ENCODE measurements at places on chromosomes 6 and 20. TPM values are rescaled to one million over a fixed set of nuclear protein-coding genes. Genes with fewer than 3 reads are reported as not detected.

WASF1 gene
- 5.0 TPM for total RNA-seq

DNA sequence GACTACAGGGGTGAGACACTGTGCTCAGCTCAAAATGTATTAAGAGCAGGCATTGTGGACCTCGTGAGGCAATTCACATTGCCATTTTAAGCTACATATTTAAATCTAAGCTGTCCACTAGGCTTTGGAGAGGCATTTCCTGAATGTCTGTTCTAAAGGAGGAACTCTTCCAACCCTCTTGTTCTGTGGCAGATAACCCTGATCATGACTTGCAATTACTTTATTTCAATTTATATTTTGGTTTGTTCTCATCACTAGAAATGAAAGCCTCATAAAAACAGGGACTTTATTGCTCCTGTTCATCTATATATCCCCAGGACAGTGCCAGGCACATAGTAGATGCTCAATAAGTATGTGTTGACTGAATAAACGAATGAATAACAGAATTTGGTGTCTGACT lies 84.0 kb upstream of the SALL4 start:
- no peak for DNase-seq

MYLK2 gene
- total RNA-seq = not detected

STXBP5 gene
- total RNA-seq = 39.9 TPM

MUC21 gene
- not detected for total RNA-seq

DNA sequence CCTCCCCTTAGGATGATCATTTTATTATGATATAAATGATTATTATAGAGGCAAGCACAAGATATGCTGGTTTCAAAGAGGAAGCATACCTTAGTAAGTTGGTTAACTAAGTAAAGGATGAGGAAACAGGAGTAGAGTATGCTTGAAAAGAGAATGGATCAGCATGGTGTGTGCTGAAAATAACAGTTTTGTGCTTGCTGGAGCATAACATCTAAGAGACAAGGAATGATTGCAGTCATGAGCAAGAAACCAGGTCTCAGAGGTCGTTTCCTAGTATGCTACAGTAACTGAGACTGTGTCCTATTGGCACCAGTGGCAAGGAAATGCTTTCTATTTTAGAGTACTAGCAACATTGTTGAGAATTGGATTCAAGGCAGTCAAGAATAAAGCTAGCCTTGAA lies 34.1 kb downstream of the CDC40 start:
- no peak for DNase-seq

DNA sequence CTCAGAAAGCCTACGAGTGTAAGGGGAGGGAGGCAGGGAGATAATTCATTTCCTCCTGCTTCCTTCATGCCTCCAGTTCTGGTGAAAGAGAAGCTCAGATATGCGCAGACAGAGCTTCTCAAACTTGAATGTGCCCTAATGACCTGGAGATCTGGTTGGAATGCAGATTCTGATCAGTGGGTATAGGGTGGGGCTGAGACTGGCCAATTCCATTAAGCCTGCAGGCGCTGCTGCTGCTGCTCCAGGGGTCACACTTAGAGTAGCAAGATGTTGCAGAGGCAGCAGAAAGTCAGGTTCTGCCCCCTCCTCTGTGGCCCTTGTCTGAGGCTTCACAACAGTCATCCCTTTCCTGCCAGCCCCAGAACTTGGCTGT lies 161.0 kb downstream of the DHX35 start:
- DNase-seq = no peak

ADGRG6 gene
- 134 TPM for total RNA-seq

DNA sequence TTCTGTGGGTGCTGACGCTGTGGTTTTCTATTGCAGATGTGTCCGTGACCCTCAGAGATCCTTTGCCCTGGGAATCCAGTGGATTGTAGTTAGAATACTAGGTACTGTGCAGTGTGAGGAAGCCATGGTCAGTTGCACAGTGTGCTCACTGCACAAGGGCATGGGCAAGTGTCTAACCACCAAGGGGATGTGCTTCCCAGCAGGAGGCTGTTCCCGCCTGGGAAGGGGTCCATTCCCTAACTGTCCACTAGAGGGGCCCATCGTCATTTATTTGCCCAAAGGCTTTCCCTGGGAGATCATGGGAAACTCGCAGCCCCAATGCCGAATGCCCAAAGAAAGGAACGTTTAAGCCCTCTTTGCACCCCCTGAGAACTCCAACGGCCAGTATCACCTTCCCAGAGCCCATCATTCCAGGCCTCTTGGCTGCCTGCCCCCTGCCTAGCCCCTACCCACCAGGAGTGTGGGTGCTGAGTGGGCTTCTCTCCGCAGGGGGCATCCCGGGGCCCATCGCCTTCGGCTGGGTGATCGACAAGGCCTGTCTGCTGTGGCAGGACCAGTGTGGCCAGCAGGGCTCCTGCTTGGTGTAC lies 26.2 kb downstream of the SLCO4A1 start:
- DNase-seq = peak; percentile 91

MCCD1 gene
- not detected for total RNA-seq

DNA sequence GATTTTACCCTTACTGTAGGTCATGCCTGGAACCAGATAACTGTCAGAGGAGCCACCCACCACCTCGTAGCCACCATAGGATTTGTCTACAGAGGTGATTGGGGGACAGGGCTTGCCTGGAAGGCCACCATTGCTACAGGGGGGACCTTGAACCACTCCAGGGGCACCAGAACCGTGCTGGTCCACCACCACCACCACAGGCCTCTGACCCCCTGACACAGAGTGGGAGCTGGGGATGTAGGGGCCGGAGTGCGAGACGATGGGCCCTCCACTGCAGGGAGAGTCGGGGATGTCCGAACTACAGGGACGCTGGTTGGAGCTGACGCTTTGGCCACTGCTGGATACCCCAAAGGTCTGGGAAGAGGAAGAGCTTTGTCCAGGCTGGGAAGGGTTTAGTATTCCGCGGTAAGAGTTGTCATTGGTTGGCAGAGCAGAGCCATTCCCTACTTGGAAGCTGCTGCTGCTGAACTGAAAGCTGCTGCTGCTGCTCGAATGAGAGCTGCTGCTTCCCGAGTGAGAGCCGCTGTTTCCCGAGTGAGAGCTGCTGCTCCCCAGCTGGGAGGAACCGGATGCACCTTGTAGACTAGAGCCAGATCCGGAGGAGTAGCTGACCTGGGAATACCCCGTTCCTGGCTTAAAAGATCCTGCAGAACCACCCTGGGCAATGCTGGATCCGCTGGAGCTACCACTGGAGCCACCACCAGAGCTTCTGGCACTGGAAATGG lies 2.2 kb downstream of the PSORS1C1 start:
- DNase-seq = no peak

- no peak for DNase-seq
These were observed 8.4 kb upstream of the DHX35 start for GRCh38 chr20:38953630-38954340.

DNA sequence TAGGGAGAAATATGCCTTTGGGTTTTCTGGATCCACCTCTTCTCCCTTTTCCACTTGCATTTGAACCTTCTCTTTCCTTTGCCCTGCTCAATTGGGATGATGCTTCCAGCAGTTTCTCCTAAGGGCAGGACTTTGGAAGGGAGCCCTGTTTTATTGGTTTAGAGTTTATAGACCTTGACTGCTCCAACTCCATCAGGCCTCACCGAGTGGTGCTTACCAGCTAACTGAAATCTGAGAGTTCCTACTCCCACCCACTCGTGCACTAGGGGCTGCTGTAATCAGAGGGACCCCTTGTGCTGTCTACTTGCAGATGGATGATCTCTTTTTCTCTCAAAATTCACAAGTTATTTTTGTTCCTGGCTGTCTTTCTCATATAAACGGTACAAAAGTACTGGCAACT lies 121.3 kb upstream of the SLC22A16 start:
- DNase-seq = no peak

DNA sequence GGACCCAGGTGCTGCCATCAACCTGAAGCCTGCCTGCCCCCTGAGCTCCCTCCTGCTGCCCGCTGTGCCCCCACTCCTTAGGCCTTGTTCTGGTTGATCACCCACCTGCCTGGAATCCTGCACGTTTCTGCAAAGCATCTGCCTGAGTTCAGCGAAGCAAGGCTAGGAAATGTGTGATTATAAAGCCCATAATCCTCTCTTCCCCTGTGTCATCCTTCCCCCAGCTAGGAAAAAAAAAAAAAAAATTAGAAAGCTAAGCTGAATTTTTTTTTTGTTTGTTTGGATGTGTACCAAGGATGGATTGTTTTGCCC lies 93.2 kb downstream of the FOXA2 start:
- no peak for DNase-seq

DNA sequence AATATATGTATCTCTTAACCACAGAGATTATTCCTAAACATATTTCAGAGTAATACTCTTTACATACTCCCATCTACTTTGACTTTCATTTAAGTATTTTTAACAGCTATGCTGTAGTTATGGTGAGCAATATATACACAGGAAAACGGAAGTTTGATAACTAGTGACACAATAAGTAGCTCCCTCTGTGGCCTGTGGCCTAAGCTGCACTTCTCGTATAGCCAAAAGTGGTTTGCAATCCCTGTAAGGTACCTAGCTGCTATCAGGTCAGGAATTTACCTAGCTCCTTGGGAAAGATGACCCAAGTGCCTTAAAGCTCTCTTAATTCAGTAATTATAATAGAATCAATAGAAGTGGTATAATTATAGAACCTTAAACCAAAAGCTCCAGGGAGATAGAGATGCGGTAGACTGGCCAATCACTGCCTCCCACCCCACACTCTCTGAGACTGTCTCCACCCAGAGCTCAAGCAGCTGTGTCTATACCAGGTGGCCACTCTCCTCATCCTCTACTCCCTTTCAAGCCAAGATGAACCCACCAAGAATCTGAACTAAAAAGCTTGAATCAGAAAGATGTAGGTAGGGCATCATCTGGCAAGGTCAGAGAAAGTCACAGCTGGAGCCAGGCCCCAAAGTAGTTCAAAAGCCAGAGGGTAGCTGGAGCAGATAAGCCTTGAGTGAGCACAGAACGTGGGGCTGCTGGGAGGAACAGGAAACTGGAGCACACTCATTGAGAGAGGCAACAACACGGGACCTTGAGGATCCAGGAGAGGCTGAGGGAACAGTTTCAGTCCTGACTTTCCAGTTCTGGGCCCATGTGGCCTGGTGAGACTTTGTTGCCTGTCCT lies 84.9 kb upstream of the ASF1A start:
- no peak for DNase-seq

DNA sequence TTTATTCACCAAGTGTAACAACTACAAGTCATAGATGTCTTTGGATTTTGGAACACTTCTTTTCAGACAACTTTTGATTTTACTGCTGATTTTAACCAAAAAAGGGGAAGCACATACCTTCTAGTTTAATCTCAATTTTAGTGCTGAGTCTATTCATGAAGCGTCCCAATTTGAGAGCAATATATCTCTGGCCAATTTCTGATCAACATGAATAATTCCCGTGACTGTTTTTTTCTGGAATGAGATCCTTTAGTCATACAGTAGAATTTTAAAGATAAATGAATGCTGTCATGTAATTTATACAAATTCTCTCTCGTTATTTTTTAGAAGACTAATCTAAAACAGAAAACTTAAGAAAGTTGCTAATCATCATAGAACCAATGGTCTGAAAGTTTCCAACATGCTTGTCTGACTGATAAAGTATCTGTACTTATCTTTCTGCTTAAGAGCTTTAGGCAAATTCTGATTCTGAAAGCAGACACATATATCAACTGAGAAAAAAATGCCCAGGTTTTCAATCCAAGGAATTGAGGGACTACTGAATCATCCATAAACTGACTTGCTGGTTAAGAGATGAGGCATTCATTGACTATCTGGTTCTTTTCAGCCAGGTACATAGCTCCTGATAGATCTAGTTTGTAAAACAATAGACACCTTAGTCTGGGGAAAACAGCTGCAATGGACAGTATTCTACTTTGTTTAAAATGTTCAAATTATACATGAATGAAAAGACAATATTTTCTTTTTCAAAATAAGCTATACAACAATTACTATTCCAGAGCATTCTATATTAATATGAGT lies 657.5 kb downstream of the RFPL4B start:
- no peak for DNase-seq

DNA sequence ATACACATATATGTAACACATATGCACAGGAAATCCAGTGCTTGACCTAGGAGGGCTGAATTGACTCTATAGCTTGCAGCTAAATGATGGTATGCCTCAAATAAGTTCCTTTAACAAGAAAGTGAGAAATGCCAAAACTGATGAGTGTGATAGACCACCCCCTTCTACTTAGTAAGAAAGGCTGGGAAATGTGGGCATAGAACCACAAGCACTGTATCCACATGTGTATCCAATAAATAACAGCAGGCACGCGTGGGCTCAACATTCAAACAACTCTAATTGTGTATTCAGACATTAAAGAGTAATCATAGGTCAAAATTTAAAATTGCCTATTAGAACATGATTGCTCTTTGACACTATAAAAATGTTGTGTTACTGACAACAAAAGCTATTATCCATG lies 54.1 kb downstream of the FAM83B start:
- no peak for DNase-seq

GRCh38 chr6:28771401-28772267 lies 152.2 kb downstream of the TRIM27 start:
- DNase-seq = peak; percentile 68

IMPG1 gene
- not detected for total RNA-seq

DNA sequence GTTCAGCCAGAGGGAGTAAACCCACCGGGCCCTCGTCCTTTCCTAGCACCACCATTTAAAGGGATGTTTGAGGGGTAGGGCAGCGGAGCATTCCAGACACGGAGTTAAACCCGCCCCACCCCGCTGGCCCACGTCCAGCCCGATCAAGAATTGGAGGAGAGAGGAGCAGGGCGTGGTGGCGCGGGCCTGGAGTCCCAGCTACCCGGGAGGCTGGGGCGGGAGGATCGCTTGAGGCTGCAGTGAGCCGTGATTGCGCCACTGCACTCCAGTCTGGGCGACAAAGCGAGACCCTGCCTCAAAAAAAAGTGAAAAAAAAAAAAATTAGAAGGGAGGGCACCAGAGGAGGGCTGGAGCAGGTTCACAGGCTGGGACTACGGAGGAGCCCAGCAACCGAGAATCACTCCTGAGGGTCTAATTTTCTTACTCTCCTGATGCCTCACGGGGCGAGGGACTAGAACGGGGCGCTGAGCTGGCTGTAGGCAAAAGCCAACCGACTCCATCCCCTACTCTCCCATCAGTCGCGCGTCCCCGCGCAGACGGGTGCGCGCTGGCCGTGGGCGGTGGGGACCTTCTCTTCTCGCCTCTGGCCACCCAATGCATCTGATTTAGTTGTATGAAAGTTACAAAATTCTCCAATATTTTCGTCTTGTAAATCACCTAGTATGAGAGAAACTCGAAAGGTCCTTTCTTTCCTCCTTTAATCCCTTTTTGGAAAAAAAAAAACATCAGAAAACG lies 6.1 kb upstream of the HSPA1B start:
- DNase-seq = peak; percentile 64

GRCh38 chr6:14072084-14072483 lies 45.5 kb upstream of the CD83 start:
- DNase-seq = no peak

GRCh38 chr6:113103634-113104361 lies 753.3 kb upstream of the MARCKS start:
- no peak for DNase-seq

DNA sequence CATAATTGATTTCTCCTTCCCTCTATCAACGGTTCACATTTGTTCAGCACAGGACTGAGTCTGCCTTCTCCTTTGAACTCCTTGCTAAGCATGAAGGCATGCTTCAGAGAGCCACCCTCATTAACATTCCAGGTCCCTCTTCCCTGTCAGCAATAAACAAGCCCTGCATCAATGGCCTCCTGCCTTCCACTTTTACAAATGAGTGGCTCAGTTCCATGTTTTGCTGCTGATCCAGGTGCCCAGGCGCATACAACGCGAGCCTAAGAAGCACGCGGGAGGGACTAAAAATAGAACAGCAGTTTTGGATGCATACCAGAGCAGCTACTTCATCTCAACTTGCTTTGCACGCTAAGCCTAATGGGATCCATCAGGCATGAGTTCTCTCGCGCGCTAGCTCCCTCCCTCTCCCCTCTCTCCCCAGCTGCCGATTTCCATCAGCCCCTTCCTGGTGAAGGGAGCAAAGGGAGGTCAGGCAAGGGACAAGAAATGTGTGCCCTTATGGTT lies 53.4 kb downstream of the TRAF3IP2 start:
- peak; percentile 74 for DNase-seq

TCP11 gene
- not detected for total RNA-seq
